HT1080 (cell line): ENCODE measurements at places on chromosomes 5 and 9. TPM values are rescaled to one million over a fixed set of nuclear protein-coding genes. Genes with fewer than 3 reads are reported as not detected.

GADD45G gene
- total RNA-seq: not detected in 2 replicates

C8G gene
- 0.47 TPM in 1 of 2 replicates, not detected in the other for total RNA-seq

PTPN3 gene
- total RNA-seq: 5.0 and 10.1 TPM in 2 replicates

PTPRD gene
- 9.1 and 9.6 TPM in 2 replicates for total RNA-seq

DCANP1 gene
- not detected in 2 replicates for total RNA-seq

PCDHGB5 gene
- 0.37 and 0.55 TPM in 2 replicates for total RNA-seq

ANKRD34B gene
- not detected in 2 replicates for total RNA-seq

IFNB1 gene
- not detected in 2 replicates for total RNA-seq

C5orf52 gene
- not detected in 2 replicates for total RNA-seq

DNA sequence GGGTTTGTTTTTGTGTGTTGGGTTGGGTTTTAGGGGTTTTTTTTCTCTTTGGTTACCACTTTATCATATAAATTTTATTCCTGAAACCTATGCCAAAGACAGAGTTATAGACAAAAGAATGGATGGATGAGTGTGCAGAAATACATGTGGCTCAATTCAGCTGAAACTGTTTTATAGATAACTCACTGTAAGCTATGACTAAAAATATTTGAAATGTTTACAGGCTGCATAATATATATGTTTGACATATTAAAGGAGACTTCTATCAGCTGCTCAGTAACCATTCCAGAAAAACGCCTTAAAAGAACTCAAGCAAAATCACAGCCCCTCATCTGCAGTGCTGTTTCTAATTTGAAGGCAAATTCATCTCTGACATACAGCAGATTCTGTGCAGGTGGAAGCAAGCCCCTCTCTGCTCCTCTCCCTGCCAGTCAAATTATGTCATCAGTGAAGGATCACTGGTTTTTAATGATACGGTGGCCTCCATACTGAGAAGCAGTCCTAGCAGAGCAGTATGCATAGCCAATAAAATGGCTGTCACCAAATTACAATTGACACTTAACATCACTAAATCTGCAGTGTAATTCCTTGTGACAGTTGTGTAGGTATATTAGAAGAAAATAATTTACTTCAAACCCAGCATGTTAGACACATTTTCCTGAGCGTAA is 301.6 kb downstream of the NR2F1-AS1 start:
- no peak for DNase-seq

DNA sequence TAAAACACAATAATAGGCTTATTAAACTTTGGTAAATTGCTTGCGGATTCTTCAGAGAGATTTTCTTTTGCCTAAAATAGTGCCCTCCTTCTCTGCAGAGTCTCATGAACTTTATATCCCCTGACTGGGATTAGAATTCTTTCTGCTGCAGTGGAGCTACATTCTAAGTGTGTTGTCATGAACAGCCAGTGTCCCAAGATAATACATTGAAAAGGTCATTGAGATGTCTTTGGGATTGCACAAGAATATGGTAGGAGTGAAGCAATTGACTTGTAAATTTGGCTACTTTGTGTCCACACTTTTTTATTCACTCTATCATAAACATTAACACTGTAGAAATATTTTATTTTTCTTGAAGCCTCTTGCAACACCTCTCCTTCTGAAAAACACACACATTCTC is 604.5 kb downstream of the GABRG2 start:
- DNase-seq: no peak

DNA sequence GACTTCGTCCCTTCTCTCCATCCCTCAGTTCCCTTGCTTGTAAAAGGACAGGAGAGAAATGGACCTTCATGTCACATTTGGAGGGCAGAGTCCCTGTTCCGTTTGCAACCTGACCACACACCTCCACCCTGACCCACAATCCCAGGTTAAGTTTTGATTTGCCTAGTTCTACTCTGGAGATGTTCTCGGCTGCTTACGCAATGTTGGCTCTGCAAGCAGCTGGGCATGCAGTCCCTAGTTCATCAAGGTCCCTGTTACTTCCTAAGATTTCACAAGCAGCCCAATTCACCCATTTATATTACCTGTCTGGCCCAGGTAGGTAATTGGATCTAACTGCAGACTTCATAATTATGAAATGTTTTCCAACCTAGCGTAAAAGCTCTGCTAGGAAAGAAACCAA is 28.8 kb downstream of the SLIT3 start:
- no peak for DNase-seq

DNA sequence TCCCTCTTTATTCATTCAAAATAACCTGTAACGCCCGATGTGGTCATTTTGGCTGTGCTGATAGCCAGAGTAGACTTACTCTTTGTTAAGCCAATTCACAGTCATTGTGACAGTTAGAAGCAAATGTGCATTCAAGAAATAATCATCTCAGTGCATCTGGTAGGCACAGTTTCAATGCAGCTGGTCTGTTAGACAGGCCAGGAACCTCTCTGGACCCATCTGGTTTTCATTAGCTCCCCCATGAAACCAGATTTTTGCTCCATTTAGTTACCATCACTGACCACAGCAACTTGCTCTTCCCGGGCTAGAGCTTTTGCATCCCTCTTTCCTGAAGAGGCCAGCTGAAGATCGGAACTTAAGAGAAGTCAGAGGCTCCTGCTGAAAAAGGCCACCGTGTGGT is 284.2 kb downstream of the NSG2 start:
- DNase-seq: no peak

- no peak for DNase-seq
Measured at GRCh38 chr9:3507395-3508077, 18.3 kb downstream of the RFX3 start.

- no peak for DNase-seq
Measured at GRCh38 chr5:67253911-67254310, 57.3 kb upstream of the CD180 start.

- DNase-seq: no peak
Measured at GRCh38 chr5:103472265-103472664, 90.3 kb downstream of the NUDT12 start.

- no peak for DNase-seq
Measured at GRCh38 chr5:125222597-125223240, 476.3 kb upstream of the ZNF608 start.
